Body of pancreas (tissue), 4 donors: ENCODE measurements at places on chromosomes 4 and X. TPM values are rescaled to one million over a fixed set of nuclear protein-coding genes. Genes with fewer than 3 reads are reported as not detected.

The SLC16A2 gene
- total RNA-seq, result 2.9 TPM

The TMEM31 gene
- total RNA-seq, result not detected

The SSX4B gene
- total RNA-seq, result not detected

The TMEM131L gene
- total RNA-seq, result 47.1 TPM

The GLUD2 gene
- total RNA-seq, result 3.1 TPM

The TMPRSS11F gene
- not detected for total RNA-seq
